ENCODE measurements at places on chromosomes 6 and 20.

DNA sequence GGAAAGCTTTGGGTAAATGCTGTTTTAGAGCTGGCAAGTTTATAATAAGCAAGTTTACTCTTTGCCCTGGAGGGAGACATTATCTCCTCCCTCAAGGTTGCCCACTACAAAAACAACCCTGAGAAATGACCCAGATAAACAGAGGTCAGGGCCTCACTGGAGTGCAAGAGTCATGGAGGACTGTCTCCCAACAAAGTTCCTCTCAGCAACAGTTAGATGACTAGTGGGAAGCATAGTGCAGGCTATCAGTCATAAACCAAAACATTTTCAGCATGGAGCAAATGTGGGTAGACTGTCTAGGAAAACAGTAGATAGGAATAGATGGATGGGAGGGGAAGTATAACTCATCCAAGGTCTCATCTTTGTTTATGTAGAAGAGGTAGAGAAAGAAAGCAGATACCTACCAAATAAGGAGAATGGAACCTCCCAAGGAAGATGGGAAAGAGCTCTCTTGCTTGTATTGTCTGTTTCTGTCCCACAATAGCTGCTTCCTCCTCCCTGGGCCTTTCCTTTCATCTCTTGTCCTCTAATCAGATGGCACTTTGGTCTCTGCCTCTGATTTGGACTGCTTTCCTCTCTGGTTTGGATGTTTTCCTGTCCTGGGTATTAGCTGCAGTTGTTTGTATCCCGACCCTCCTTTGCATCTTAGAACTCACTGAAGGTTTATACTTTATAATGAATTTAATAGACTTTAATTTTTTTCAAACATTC, 95.4 kb downstream of the WASF1 start:
- no peak for DNase-seq

GRCh38 chr6:167580619-167580911, 246.1 kb upstream of the AFDN start:
- DNase-seq, result no peak

- no peak for DNase-seq
Measured at GRCh38 chr6:21601339-21601923, 7.9 kb downstream of the SOX4 start.

GRCh38 chr6:74574794-74575193, 631.1 kb downstream of the COL12A1 start:
- no peak for DNase-seq

DNA sequence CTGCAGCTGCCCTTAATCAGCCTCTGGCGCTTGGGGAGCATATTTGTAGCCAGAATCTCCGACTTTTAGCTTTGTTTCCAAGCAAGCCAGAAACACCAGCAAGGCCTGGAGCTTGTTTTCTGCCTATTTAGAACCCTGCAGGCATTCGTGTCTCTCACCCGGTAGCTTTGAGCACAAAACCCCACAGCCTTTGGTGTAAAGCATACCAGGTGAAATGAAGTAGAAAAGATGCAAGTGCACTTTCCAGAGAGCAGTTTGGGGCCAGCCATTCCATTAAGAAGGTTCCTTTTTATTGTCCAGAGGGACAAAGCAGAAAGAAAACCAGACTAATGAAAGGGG, 736 bp downstream of the FAM217B start:
- no peak for DNase-seq

DNA sequence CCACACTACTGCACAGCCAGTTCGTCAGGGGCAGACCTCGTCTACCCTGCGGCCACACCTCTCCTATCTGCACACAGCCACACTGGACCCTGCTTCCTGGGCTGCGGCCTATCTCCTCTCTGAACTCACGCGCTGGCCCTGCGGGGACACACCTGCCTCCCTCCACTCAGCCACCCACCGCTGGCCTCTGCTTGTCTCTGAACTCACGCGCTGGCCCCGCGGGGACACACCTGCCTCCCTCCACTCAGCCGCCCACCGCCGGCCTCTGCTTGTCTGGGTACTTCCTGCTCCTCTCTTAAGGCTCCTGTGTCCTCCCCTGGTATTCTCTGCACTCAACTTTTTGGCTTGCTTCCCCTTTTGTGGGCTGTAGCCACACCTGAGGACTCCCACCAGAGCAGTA, 52.3 kb downstream of the HUS1B start:
- DNase-seq, result no peak

DNA sequence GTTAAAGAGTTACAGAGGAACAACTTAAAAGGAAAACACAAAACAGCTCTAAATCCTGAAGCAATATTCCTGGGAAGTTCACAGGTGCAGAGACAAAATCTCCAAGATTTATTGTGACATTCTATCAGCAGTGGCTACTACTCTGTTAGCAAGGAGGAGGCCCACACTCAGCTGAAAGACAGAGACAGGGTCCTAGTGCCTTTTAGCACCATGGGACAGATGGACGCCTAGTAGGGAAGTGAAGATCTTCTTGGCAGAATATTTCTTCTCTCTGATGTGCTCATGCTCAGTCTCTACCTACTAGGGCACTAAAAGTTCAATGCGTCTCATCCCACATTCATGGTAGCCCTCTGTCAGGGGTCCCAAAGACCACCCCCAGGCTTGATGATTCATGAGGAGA, 133.4 kb downstream of the LAMP5 start:
- DNase-seq, result no peak

GRCh38 chr20:52001999-52002666, 189.4 kb downstream of the ZFP64 start:
- DNase-seq, result no peak

- DNase-seq, result no peak
Measured at GRCh38 chr6:167799033-167799821, 27.5 kb upstream of the AFDN start.

DNA sequence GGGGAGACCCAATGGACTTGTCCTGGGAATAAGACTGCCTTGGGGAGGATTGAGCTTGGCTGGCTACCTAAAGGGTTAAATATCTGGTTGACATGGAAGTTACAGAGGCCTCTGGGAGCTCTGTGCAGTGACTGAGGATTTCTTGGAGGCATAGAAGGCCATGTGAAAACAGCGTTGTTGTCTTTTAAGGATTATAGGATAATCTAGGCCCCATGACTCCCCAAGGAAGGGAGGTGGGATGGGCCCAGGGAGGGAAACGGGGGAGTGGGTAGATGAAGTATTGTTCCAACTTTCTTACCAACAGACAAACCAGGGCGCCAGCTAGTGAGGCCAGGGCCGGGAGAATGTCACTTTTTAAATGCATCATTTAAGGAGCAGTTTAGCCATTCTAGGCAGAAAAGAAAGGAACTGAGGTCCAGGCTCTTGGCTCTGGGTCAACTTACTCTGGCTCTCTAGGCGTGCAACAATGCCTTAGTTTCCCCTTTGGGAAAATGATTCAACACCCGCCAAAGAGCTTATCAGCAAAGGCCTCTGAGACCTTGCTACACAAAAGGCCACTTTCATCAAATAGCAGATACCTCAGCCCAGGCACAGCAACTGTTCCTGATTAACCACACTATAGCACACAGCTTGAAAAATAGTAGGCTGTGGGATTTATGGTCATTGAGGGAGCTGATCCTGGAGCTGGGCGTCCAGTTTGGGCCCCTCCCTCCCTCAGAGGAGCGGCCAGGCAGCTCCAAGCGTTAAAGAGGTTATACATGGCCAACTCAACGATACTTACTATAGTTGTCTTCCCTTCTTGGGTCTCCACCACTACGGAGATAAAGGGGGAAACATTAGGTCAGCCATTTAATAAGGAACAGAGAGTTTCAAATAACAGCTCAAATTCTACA, 7.0 kb downstream of the MRPS18A start:
- DNase-seq, result no peak

- DNase-seq, result no peak
Measured at GRCh38 chr20:40860487-40860902, 168.1 kb upstream of the TOP1 start.

DNA sequence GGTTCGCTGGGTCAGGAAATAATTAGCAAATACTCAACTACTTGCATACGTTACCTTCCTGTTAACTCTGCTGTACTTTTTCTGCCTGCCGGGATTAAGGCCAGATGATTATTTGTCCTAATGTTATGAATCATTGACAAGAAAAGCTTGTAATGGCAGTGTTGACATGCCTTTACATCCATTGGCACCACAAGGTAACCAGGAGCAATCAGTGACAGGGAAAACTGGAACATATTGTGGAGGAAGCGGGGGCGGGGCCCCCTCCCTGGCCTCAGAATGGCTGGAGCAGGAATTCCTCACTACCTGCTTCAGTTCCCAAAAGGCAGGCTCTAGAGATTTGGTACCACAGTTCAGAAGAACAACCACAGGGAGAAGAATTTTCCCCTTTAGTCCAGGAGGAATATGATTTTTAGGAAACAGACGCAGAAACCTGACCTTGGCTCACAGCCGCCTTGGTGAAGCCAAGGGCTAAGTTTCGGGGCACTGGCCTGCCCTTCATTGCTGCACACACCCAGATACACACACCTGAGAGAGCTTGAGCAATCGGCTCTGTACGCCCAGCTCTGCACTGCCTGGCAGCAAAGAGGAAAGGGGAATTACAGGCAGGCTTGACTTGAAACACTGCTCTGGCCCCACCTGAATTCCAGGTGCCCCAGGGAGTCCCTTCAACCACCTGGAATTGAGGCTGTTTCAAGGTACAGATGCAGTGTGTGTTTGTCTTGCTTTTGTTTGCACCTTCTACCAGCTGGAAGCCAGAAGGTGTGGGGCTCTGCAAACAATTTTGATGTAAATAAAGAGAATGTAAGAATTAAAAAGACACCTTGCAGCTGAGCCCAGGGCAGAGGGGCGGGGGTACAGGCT, 89.8 kb downstream of the MYB start:
- DNase-seq, result no peak

- DNase-seq, result no peak
Measured at GRCh38 chr6:105790635-105791034, 295.5 kb upstream of the PRDM1 start.

GRCh38 chr6:119938752-119939151, 589.2 kb upstream of the MAN1A1 start:
- DNase-seq, result no peak

- no peak for DNase-seq
Measured at GRCh38 chr6:168574699-168575195, 133.8 kb downstream of the SMOC2 start.

GRCh38 chr6:129895692-129896091, 34.6 kb upstream of the TMEM244 start:
- DNase-seq, result no peak

DNA sequence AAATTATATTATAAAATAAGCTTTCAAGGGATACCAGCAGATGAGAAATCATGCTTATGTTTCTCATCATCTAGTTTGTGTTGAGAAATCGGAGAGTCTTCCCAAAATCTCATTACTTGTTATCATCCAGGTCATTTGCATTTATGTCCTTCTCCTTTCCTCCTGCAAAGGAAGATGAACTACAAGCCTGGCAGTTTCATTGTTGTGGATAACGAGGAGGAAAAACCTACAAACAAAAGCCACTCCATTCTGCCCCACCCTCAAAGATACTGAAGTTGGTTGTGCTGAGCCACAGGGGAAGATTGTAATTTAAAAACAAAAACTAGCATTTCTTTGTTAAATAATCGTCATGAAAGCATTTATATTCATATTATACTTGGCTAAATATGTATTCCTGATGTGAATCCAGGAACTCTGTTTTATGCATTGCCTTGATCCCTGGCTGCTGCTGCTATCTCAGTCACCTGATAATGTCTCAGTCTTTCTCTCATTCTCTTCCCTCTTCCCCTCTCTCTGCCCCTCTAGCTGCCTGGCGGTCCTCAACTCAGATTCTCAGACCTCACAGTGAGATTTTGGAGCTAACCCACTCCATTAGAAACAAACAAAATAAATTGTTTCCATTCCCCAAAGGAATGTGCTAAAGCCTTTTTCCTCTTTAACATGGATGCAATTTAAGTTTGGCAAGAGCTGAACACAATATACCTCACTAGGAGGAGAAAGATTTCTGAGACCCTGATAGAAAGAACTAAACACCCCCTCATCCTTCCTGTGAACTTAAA, 185.3 kb downstream of the ADAT2 start:
- no peak for DNase-seq

GRCh38 chr6:23503173-23503572, 622.8 kb upstream of the NRSN1 start:
- no peak for DNase-seq

DNA sequence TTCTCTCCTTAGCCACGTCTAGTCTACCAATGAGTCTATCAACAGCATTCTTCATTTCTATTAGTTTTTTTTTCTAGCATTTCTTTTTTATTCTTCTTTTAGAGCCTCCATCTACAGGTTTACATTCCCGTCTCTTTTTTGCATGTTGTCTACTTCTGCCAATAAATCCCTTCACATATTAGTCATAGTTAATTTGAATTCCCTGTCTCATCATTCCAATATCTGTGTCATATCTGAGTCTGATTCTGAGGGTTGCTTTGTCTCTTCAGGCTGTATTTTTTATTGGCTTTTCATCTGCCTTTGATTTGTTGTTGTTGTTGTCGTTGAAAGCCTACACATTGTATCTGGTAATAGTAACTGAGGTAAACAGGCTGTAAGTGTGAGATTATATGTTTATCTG, 104.6 kb downstream of the HMGCLL1 start:
- DNase-seq, result no peak

DNA sequence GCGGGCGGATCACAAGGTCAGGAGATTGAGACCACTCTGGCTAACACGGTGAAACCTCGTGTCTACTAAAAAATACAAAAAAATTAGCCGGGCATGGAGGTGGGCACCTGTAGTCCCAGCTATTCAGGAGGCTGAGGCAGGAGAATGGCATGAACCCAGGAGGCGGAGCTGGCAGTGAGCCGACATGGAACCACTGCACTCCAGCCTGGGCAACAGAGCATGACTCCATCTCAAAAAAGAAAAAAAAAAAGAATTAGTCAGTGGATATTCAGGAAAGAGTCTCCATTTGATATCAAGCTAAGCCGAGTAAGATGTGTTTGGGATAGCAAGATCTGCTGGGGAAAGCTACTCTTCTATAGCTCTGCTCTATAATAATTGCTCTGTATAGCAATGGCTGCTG, 41.0 kb downstream of the MOCS1 start:
- DNase-seq, result no peak
